ENCODE measurements at places on chromosomes 11 and 22.

GRCh38 chr11:45752106-45752505, 52.8 kb upstream of the SLC35C1 start:
- no peak for DNase-seq

DNA sequence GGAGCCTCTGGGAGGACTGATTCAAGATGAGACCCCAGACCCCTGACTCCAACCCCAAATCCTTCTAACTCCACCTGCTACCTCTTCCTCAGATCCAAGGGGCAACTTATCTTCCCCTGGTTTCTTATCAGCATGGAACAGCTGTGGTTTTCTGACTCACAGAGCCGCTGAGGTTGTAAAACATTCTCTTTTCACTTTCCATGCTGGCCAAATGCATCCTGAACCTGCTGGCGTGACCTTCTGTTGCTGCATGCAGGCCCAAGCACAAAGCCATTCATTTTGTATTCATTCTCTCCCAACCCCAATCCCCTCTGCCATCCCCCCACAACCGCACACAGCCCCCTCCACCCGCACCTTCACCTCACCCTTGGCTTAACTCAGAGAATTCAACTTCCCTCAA, 70.3 kb downstream of the SEZ6L start:
- no peak for DNase-seq

GRCh38 chr11:46122945-46123715, 1.9 kb upstream of the PHF21A start:
- no peak for DNase-seq

- no peak for DNase-seq
These were observed 38.6 kb upstream of the MMP13 start for GRCh38 chr11:102994105-102994504.

DNA sequence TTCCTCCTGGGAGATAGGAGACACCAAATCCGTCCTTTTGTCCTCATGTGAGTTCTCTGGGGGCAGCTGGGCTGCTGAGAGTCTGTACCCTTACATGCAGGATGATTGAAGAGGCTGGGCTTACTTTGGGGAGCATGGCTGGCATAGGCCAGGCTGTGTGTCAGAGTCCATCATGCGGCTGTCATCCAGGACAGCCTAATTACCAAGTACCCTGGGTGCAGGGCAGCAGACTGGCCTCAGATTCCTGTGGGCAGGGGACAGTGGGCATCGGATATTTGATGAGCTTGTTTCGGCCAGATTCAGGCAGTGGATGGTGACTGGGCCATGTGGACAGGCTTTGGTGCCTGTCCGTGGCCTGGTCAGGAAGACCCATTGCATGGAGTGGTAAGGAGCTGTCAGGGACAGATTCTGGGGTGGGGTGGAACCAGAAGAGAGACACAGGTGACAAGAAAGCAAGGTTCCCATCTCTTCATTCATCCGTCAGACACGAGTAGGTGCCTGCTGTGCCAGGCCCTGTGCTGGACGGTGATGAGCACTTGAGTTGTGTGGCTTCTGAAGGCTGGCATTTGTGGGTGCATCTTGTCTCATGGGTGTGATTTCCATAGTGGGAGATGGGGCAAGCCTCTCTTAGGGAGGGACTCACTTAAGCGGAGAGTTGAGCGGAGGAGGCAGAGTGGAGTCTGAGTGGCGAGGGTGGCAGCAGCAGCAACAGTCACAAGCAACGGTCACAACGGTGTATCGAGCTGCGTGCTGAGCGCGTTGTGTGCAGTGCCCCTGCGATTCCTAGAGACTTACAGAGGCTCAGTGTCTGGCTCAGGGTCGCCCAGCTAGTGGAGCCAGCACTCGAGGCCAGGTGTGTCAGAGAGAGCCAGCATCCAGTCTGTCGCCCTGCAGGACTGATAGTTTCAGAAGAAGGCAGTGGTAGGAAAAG, 48.7 kb downstream of the TBC1D22A start:
- no peak for DNase-seq

DNA sequence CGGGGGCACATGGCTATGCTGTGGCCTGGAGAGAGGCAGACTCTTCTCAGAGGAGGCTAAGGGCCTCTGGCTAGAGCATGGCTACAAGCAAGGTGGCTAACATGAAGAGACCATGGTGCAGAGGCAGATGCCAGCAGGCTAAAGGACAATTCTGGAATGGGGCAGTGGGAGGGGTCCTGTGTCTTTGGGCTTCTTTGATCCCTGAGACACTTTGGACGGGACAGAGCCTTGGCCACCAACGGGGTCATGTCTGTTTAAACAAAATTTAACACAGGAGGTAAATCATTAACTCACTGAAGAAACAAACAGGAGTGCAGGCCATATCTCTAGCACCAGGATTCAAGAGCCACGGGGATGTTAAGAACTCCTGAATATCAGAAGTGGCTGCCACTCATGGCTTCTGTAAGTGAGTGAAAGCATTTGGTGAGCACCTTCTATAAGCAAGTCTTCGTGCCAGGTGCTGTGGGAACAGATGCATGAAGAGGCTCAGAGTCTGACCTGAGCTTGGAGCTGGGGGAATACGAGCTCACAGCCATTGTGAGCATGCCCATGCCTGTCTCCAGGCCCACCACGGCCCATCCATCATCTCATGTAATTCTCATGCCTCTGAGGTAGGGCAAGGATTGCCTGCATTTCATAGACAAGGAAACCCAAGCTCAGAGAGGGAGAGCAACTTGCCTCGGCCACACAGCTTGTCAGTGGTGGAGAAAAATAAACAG, 18.3 kb upstream of the ZNRF3 start:
- no peak for DNase-seq

DNA sequence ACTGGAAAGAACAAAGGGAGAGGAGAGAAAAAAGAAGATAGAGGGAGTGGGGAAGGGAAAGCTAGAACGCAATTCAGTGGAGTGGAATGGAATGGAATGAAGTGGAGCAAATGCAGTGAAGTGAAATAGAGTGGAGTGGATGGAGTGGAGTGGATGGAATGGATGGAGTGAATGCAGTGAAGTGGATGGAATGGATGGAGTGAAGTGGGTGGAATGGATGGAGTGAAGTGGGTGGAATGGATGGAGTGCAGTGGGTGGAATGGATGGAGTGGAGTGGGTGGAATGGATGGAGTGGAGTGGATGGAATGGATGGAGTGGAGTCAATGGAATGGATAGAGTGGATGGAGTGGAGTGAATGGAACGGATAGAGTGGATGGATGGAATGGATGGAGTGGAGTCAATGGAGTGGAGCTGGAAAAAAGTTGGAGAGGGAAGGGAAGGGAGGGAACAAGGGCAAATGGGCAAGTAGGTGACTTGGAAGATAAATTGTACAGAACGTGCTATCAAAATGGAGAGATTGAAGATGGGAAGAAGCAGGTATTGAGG, 13.9 kb downstream of the IFITM10 start:
- DNase-seq: no peak

DNA sequence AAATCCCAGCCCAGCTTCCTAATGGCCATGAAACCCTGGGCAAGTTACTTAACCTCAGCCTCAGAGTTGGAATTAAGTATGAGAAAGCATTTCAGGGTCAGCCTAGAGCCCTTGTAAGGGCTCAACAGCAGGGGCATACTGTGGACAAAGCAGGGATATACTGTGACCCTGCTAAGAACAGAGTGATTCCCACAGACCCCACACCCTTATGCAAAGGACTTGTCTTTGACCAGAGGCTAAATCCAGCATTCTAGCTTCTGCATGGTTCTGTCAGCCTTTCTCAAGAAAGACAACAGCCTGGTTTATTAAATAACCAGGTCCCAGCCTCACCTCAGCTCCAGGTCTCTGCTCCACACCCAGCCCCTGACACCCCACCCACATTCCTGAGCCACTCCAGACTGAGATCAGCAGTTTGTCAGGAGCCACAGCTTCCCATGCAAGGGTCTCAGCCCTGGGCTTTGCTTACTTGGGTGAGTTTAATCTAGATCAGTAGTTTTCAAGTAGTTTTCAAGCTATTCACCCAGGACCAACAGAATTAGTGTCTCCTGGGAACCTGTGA, 69.2 kb downstream of the GALNT18 start:
- DNase-seq: no peak

DNA sequence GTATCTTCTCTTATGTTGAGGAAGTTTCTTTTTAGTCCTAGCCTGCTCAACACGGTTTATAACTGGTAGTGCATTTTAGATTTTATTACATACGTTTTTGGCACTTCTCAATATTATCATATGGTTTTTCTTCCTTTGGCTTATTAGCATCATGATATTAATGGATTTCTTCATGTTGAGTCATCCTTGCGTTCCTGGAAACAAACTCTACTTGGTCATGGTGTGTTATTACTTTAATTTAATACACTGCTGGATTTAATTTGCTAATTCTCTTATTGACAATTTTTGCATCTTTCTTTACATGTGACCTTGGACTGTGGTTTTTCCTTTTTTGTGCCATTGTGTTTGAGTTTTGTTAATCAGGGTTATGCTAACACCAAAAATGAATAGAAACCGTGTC, 20.5 kb downstream of the IGF2 start:
- no peak for DNase-seq

GRCh38 chr11:126585388-126585773, 229.9 kb downstream of the ST3GAL4 start:
- DNase-seq: no peak

GRCh38 chr11:129894278-129895125, 876 bp downstream of the NFRKB start:
- no peak for DNase-seq

GRCh38 chr11:10564696-10565318, 3.7 kb downstream of the LYVE1 start:
- DNase-seq: no peak

DNA sequence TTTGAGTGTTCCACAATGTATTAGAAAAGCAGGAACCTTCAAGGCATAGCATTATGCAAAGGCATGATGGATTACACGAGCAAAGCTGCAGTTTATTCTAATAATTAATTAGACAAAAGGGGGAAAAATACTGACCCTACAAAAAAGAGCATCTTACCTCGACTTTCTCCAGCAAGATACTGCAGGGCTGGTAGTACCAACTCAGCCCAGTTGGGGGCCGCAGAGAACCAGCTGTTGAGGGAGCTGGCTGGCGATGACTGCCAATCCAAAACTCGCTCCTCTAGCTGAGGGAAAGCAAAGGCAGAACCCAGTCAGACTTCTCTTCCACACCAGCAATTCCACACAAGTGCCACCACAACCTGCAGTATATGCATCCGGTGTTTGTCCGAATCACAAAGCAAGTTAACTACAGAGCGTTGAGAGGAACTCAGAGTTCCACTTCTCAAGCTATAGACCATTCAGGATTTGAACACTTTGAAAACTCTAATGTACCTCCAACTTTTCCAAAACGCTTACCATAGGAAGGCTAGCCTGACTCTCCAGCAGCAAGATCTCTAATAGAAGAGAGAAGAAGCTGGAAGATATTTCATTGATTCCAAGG, 13.7 kb downstream of the NFRKB start:
- peak; percentile 17 for DNase-seq

- DNase-seq: no peak
These were observed 20.7 kb upstream of the AIFM3 start for GRCh38 chr22:20946080-20946986.

- DNase-seq: no peak
These were observed 29.2 kb downstream of the INCENP start for GRCh38 chr11:62153087-62153395.

DNA sequence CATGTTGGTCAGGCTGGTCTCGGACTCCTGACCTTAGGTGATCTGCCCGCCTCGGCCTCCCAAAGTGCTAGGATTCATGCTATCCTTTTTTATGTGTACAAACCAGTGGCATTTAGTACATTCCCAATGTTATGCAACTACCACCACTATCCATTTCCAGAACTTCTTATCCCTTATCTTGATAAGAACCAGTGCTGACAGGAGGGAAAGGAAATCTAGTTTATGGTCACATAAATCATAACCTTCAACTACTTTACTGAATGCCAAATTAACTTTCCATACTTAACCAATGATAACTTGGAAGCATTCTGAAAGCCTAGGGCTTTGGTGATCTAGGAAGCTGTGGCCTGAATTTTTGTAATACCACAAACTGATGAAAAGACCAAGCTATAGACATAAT, 170.4 kb downstream of the SWAP70 start:
- DNase-seq: no peak

DNA sequence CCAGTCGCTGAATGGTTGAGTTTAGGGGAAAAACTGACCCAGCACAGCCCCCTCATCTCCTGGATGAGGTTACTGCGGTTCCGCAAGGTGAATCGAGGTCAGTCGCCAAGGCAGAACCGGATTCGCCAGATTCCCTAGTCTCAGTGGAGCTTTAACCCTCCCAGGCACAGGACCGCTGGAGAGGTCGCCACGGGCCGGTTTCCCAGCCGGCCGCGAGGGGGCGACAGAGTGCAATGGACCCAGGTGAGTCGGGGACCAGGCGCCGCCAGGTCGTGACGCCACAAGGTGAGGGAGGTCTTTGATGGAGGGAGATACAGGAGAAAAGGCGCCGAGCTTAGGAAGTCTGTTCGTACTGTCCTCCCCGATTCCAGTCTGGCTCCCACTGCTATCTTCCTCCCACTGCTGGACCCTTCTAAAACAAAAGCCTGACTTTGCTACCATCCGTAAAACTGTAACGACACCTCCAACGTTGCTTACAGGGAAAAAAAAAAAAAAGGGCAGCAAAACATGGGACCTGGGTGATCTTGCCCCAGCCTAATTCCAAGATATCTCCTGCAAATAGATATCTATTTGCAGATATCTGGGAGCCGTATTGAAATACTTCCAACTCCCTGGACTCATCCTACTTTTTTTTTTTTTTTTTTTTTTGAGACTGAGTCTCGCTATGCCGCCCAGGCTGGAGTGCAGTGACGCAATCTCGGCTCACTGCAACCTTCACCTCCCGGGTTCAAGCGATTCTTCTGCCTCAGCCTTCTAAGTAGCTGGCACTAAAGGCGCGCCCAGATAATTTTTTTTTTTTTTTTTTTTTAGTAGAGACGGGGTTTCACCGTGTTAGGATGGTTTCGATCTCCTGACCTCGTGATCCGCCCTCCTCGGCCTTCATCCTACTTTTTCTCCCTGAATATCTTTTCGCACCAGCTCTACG, 1.4 kb upstream of the GGA1 start:
- DNase-seq: peak; percentile 92

DNA sequence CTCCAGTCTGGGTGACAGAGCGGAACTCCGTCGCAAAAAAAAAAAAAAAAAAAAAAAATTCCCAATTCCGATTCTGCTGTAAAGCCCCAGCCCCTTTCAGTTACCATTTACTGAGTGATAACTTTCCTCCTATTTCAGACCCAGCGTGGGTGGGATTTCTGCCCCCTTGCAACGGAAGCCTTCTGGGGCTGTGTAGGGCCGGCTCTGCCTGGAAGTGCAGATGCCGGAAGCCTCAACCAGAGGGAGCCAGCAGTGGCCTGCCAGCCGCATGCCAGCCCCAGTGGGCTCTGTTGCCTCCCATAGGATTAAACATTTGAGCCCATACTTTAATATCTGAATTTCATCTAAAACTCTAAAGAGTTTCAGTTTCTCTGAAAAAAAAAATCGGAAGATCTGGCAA, 60.0 kb upstream of the NUP50 start:
- no peak for DNase-seq

DNA sequence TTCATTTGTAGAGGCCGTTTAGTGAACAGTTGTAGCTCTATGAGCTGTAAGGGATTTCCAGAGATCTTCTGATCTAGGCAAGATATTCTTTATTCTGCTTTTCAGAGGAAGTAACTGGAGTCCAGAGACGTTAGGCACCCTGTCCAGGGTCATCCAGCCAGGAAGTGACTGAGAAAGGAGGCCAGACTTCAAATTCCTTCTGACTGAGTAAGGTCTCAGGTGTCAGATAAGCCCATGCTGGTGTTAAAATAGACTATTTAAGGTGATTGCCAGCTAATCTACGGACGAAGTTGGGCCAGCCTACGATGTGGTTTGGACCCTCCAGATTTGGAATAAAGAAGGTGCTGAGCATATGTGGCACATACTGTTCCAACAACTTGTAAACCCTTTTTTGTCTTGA, 54.6 kb downstream of the GRIK4 start:
- no peak for DNase-seq

GRCh38 chr11:96139691-96140090, 203.3 kb downstream of the MAML2 start:
- DNase-seq: no peak

GRCh38 chr11:126483621-126484195, 128.2 kb downstream of the ST3GAL4 start:
- DNase-seq: no peak
